ENCODE measurements at places on chromosomes 4 and X.

- DNase-seq, result no peak
Observed at GRCh38 chr4:164949448-164950143, 27.9 kb downstream of the TRIM61 start.

GRCh38 chrX:23902419-23902818 is 5.3 kb downstream of the APOO start:
- DNase-seq, result peak; percentile 23

GRCh38 chr4:112889199-112889598 is 160.3 kb upstream of the ANK2 start:
- no peak for DNase-seq

GRCh38 chr4:152599095-152599494 is 63.2 kb upstream of the FBXW7 start:
- DNase-seq, result no peak

GRCh38 chr4:17561195-17561909 is 15.6 kb upstream of the LAP3 start:
- DNase-seq, result no peak

- no peak for DNase-seq
Observed at GRCh38 chr4:102586644-102587021, 85.5 kb downstream of the NFKB1 start.

DNA sequence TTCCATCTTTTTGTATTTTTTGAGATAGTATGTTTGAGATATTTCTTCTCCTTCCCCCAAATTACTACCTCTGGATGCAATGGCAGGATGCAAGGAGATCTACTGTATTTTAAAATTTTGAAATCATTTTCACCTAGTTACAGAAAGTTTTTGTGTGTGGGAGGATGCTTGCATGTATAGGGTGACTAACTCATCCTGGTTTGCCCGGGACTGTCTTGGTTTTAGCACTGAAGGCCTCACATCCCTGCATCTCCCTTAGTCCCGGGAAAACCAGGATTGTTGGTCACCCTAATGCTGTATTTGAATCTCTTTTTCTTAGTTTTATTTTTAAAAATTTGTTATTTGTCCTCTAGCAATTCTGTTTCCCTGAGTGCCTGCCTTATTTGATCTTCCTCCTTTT is 12.1 kb downstream of the SUPT20HL2 start:
- no peak for DNase-seq

DNA sequence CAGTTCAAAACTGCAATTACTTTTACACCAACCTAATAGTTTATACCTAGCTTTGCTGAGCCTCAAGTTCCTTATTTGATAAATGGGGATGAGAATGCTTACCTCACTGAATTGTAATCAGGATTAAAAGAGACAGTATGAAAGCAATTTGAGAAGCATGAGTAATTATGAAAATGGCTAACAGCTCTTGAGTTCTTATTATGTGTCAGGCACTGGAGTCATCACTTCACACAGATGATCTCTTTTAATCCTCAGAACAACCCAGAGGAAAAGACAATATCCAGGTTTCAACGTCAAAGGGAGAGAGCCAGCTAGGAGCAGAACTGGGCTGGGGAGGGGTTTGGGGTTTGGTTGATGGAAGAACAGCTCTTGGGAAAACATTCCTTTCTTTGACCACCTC is 221.0 kb upstream of the NWD2 start:
- no peak for DNase-seq

- no peak for DNase-seq
Observed at GRCh38 chr4:25991340-25991739, 77.3 kb downstream of the SMIM20 start.

GRCh38 chrX:154748712-154749339 is 2.1 kb downstream of the GAB3 start:
- no peak for DNase-seq

GRCh38 chr4:602559-602942 is 22.8 kb upstream of the PDE6B start:
- DNase-seq, result peak; percentile 34

DNA sequence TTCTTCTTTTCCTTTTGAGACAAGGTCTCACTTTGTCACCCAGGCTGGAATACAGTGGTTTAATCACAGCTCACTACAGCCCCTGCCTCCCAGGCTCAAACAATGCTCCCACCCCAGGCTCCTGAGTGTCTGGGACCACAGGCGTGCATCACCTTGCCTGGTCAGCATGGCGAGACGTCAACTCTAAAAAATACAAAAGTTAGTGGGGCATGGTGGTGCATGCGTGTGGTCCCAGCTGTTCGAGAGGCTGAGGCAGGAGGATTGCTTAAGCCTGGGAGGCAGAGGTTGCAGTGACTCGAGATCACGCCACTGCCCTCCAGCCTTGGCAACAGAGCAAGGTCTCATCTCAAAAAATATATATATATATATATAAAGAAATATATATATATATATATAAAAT is 242.4 kb downstream of the SHOX start:
- no peak for DNase-seq

GRCh38 chrX:10574663-10575062 is 45.7 kb downstream of the MID1 start:
- no peak for DNase-seq

DNA sequence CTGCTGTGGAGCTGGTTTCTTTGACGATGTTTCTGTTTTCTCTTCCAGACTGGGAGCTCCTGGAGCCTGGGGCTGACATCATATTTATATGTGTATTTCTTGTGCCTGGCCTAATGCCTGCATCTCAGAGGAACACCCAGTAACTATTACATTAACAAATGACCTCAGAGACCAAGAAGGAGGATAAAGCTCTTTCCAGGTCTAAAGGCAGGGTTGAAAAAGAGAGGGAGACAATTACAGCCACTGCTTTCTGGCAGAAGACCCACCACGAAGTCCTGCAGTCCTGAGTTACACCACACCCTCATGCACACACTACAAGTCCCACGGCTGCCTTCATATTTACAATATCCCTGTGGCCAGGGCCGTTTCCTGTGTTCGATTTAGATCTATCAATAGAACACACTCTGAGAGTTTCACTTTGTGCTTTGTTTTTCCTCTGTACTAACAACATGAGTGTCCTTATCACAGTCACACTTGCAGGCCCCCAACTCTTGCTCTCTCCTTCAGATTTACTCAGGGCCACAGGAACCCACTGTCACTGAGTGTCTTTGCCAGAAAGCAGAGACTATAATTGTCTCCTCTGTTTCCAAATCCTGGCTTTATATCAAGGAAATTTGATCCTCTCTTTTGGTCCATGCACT is 535.5 kb downstream of the MID1IP1 start:
- peak; percentile 12 for DNase-seq

DNA sequence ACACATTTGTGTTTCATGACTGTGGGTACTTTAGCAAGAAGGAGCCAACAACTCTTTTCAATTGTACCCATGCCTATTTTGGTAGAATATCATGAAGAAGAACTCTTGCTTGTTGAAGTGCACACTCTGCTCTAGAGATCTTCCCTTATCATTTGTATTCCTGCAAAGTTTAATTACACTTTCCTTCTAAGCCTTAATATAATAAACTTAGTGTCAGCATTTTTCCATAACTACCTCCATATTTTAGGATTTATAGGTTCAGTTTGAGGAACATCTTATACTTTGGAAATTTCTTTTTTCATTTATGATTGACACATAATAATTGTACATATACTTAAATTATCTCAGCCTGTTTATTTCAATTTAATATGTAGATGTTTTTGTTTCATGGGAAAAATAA is 19.1 kb downstream of the FAM47B start:
- DNase-seq, result no peak

- DNase-seq, result no peak
Observed at GRCh38 chr4:119010909-119011606, 122.4 kb downstream of the SYNPO2 start.

DNA sequence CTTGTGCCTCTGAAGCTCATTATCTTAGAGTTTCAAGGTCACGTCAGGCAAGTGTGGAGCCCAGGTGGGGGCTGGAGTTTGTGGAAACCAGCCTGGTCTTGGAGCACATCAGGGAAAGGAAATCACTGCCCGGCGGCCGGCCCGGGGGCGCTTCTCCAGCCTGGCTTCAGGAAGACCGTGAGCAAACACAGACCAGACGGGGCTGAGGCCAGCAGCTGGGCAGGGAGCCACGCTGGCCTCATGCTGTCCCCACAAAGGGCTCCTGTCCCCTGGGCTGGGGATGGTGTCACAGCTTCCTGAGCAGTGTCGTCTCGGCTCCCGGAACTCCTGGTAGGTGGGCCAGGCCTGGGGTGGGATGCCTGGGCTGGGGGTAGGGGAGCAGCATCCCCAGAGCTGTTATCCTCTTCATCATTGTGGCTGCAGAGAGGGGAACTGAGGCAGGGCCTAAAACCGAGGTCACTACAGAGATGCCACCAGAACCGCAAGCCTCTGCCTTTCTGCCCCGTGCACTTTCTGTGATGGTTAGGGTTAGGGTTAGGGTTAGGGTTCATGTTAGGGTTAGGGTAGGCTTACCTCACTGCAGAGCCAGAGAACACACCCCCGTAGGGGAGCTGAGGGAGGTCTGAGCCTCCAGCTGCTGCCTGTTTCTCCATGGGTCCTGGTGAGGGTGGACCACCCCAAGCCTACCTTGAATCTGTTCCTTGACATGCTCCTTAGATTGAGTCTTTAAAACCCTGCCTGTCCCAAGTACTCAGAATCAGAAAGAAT is 77.5 kb downstream of the HTRA3 start:
- no peak for DNase-seq

DNA sequence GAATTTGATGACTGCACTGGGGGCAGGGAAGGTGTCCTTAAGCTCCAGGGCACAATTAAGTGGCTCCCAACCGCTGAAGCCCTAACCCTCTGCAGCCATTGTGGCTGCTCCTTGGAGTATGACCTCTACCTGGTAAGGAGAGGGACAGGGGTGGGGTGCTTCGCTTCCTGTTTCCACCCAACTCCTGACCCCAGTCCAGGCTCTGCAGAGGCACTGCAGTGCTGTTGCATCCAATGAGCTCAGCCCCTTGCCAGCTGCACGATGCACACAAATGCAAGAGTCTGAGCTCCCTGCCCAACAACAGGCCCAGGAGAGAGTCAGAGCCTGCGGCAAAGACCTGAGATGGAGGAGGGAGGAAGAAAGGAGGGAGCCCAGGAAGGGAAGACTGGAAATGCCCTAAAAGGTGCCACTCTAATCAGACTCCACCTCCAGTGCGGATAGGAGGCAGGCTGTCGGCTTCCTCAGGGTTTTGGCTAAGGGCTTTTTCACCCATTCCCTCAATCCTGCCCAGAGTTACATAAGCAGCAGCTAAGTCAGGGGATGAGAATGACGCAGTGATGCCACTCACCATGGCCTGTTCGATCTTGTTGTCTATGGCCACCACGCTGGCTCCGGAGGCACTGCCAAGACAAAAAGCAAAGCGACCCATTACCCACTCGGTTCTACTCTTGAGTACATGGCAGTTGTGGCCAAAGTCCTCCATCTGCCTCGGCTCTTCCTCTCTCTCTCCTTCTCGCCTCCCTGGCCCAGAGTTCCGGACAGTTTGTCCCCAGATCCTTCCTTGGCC is 60.1 kb downstream of the TSC22D3 start:
- no peak for DNase-seq

- DNase-seq, result no peak
Observed at GRCh38 chrX:1316527-1316926, 20.1 kb upstream of the IL3RA start.

DNA sequence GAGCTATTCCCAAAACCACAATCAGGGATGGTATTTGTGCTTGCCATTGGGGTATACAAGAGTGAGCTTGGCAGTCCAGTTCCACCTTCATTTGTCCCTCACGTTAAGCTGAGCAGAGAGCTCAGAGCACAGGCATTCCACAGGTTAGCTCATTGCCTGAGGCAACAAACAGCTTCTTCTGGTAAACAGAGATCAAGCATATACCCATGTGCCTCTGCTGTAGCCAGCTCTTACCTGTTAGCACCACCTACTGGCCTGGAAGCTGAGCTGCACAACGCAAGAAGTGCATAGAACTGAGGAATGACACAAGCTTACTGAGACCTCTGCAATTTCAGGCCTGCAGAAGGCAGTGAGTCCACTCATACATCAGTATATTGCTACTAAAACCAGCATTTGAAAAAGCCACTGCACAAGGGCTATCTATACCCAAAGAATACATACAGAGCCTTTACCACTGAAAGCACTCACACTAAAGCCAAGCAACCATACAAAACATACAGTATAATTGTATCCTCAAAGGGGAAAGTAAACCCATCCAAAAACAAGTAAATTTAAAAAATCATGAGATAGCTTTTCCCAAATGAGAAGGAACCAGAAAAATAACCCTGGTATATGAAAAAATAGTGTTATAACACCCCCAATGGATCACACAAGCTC is 258.3 kb upstream of the GABRA2 start:
- no peak for DNase-seq

DNA sequence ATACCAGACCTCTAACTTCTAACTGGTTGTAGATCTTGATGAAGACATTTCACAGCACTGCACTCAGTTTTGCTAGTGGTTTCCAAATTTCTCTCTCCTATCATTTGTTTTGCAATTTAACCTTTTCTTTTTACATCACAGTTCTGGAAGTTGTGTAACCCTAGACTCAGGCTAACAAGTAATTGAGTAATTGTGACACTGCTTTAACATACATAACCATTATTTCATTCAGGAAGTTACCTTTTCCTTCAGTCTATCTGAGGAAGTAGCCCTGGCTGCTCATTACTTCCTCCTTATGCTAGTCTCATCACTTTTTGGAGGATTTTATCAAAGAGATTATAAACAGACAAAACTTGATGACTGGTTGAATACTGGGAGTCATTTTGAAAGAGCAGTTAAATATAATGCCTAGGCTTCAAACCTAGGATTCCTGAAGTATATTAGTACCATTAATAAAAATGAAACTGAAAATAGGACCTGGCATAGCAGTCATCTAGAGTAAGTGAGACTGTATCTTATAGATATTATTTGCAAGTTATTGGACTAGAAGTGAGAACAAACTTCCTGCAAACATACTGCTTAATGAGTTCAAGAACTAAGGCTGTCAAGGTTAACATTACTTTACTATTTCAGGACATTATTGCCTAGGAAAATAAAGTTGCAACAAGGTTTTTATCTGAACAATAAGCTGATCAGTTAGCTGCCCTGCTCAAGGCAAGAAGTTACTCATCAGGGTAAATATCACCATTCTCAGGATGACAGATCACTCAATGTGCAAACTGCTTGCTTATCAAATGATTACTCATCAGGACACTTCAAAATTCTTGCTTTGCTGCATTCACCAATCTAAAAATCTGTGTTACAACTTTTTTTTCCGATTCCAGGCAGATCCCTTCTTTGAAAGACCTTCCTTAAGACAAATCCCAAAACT is 25.6 kb upstream of the TEX13C start:
- no peak for DNase-seq

GRCh38 chrX:83916525-83916924 is 55.6 kb downstream of the CYLC1 start:
- no peak for DNase-seq

DNA sequence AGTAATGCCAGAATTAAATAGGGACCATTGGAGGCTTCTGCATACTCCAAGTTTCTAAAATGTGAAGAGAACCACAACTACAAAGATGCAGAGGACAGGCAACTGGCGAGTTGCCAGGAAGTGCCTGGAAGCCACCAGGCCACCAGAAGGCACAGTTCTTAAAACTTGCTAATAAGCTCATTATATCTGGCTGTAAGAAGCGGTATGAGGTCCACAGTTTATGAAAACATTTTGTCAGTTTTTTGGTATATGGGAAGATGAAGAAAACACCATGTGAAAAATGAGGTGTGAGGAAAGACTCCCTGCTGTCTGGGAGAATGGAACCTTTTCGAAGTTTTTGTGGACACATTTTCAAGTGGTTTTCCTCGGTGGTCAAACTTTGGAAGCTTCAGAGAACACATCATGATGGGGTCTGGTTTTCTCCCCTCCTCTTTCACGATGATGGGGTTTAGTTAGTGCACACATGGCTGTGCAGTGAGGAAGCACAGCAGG is 202.7 kb downstream of the NR3C2 start:
- no peak for DNase-seq

GRCh38 chr4:2322841-2323240 is 60.9 kb upstream of the MXD4 start:
- DNase-seq, result no peak

All from right kidney (tissue), 9 donors.